ENCODE measurements at places on chromosomes 12 and 14.

- no peak for DNase-seq
These were observed 34.4 kb upstream of the EPS8 start for GRCh38 chr12:15823360-15824128.

GRCh38 chr14:76941946-76942805, 86.3 kb downstream of the IRF2BPL start:
- DNase-seq = no peak

- DNase-seq = no peak
These were observed 189.2 kb downstream of the LRIG3 start for GRCh38 chr12:58731096-58731495.

GRCh38 chr12:53181935-53182334, 1.2 kb upstream of the CSAD start:
- DNase-seq = no peak

- no peak for DNase-seq
These were observed 5.8 kb upstream of the LRP10 start for GRCh38 chr14:22865424-22866405.

GRCh38 chr12:49880756-49881414, 22.8 kb downstream of the FAIM2 start:
- no peak for DNase-seq

GRCh38 chr12:126936181-126936851, 1330.7 kb upstream of the TMEM132C start:
- DNase-seq = no peak

DNA sequence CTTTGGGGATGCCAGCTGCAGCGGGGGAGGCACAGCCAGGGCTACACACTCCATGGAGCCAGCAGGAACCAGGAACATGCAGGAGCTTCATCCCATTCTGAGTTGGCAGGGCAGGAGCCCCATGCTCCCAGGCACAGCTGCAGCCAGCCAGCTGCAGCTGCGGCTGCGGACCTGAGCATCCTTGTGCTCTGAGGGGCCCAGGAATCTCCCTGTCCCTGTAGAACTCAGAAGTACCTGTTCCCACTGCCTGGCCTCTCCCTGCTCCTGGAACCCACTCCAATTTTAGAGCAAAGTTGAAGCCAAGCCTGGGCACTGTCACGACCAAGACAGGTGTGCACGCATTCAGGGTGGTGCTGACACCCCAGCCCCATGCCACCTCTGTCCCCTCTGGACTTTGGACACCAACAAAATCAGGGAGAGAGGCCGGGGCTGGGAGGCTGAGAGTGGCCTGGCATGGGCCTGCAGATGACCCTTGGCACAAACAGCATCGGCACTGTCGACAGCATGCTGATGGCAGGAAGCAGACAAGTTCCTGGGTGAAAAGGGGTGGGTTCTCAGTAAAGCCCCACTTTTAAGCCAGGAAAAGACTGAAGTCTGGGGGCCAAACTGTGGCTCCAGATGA, 257.3 kb upstream of the LRFN5 start:
- no peak for DNase-seq

DNA sequence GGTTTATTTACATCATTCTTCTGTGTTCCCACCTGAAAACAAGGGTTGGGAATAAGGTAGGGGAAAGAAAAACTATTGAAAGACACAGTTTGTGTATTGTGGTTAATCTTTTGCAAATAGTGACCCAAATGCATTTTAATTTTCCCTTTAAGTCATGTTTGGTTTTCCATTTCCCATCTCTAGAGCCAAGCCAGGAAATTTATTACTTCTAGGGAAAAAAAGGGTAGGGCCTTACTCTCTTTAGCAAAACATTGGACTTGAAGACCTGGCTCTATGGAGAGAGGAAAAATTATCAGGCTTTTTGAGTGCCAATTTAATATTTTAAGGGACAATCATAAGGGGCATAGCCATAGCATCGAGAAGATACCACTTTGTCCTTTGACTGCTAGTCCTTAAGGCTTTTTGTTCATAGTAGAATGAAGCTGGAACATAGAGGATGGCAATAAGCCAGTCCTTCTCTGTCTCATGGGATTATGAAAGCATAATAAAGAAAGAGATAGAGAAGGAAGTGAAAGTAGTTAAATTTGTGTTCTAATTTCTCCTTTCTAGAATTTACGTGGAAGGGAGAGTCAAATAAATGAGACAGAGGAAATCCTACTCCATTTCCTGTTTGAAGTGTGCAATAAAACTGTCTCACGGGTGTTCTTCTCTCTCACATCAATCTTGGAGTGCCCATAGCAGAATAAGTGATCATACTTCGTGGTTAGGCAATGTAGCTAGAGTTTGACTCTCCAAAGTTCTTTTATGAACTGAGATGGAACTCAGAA, 50.9 kb upstream of the PPFIA2 start:
- no peak for DNase-seq

- DNase-seq = no peak
These were observed 150.9 kb upstream of the SLC38A2 start for GRCh38 chr12:46523446-46523845.

- no peak for DNase-seq
These were observed 57.0 kb upstream of the ETV6 start for GRCh38 chr12:11592484-11592883.

DNA sequence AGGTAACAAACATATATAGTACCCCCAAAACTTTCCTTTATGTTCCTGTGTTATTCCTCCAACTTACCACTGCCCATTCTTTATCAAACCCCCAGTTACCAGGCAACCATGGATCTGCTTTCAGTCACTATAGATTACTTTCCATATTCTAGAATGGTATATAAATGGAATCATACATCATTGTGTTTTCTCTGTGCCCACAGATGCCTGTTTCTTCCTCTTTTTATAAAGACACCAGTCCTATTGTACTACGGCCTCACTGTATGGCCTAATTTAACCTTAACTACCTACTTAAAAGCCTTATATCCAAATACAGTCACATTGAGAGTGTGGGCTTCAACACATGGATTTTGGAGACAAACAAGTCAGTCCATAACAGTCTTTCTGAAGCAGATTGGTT, 2.6 kb downstream of the TAS2R14 start:
- DNase-seq = no peak

DNA sequence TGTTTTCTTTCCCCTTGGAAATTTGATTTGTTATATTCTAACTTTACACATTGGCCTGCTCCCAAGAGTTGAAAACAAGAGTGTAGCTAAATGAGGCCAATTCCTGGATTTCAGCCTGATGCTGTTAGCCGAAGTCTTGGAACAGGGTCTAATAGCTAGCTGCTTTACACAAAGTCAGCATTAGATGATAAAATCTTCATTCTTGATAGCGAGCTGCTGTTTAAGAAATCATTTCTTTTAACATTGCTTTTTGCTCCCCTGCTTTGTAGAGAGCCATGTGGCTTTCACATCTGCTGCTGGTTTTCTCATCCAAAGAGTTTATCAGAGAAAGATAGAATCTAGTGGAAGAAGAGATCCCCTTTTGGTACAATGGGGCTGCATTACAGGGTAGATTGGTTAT, 22.3 kb downstream of the FBXW8 start:
- DNase-seq = no peak

DNA sequence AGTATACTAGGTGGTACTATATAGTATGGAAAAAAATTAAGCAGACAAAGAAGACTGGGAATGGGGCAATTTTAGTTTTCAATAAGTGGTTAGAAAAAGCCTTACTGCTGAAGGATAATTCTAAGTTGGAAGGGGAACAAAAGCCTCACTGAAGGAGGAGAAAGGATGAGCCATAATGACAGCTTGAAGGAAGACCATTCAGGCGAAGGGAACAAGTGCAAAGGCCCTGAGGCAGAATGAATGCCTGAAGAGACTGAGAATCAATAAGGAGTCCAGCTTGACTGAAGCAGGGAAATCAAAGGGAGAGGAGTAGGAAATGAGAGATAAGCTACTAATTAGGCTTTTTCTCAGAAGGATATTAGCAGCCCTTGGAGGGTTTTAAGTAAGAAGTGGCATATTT, 28.5 kb downstream of the PPP1R13B start:
- no peak for DNase-seq

- no peak for DNase-seq
These were observed 53.8 kb upstream of the KCNJ8 start for GRCh38 chr12:21828136-21828775.

GRCh38 chr14:92830902-92831301, 36.8 kb downstream of the GOLGA5 start:
- no peak for DNase-seq

- no peak for DNase-seq
These were observed 48.8 kb upstream of the HIF1A start for GRCh38 chr14:61646366-61647116.

- no peak for DNase-seq
These were observed 28.6 kb upstream of the DICER1 start for GRCh38 chr14:95185767-95186392.

- no peak for DNase-seq
These were observed 47.6 kb upstream of the RBM19 start for GRCh38 chr12:114013575-114014345.

- no peak for DNase-seq
These were observed 240.3 kb upstream of the PLEKHG7 start for GRCh38 chr12:92462527-92462926.

- DNase-seq = no peak
These were observed 467.8 kb downstream of the NRXN3 start for GRCh38 chr14:78637908-78638475.

- no peak for DNase-seq
These were observed 14.9 kb downstream of the ASPG start for GRCh38 chr14:104100171-104101085.

GRCh38 chr12:44379831-44380230, 496.3 kb downstream of the NELL2 start:
- DNase-seq = no peak

- DNase-seq = no peak
These were observed 10.8 kb downstream of the KRT71 start for GRCh38 chr12:52542157-52542556.
